Stimulated activated effector memory CD8-positive, alpha-beta T cell treated with anti-CD3 and anti-CD28 coated beads, Interleukin-12 subunit alpha, Interleukin-12 subunit beta, amount 100 ng/mL, for 72 hours (primary cell): ENCODE measurements at places on chromosomes 3 and 15.

DNA sequence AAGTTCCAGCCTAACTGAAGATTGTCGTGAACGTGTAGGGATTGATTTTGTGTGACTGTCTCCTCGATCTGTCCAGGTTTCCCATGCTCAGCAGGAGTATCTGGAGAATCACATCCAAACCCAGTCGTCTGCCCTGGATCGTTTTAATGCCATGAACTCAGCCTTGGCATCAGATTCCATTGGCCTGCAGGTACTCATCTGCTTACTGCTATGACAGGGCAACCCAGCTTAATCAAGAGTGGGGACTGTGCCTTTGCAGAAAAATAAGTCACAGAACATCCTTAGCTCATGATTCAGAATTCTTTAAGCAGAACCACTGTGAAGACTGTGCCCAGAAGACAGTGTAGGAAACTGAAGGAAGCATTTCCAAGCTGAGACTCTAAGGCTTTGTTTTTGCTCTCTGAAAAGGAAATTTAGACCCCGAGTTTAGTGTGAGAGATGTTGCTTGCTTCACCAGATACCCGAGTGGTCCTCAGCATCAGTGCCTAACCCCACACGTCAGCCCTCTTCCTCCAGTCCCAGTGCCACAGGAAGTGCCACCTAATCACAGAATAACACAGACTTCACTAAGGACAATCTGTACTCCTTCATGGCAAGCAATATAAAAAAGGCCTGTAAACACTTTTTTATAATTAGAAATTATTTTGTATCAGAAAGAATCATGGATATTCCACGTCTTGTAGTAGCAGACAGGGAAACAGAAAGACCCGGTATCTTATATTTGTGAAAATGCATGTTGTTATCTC lies 34.2 kb downstream of the MYZAP start:
- no peak for DNase-seq

- DNase-seq = no peak
These were observed 11.2 kb upstream of the SHC4 start for GRCh38 chr15:48974882-48975281.

- no peak for DNase-seq
These were observed 218.9 kb upstream of the RORA start for GRCh38 chr15:61447981-61448380.

DNA sequence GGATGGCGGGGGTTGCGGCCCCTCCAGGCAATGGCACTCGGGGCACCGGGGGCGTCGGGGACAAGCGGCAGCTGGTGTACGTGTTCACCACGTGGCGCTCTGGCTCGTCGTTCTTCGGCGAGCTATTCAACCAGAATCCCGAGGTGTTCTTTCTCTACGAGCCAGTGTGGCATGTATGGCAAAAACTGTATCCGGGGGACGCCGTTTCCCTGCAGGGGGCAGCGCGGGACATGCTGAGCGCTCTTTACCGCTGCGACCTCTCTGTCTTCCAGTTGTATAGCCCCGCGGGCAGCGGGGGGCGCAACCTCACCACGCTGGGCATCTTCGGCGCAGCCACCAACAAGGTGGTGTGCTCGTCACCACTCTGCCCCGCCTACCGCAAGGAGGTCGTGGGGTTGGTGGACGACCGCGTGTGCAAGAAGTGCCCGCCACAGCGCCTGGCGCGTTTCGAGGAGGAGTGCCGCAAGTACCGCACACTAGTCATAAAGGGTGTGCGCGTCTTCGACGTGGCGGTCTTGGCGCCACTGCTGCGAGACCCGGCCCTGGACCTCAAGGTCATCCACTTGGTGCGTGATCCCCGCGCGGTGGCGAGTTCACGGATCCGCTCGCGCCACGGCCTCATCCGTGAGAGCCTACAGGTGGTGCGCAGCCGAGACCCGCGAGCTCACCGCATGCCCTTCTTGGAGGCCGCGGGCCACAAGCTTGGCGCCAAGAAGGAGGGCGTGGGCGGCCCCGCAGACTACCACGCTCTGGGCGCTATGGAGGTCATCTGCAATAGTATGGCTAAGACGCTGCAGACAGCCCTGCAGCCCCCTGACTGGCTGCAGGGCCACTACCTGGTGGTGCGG lies 1.9 kb downstream of the CHST2 start:
- peak; percentile 20 for DNase-seq

- no peak for DNase-seq
These were observed 256.6 kb downstream of the CNTN3 start for GRCh38 chr3:74357881-74358280.

GRCh38 chr3:147373301-147373700 lies 33.0 kb downstream of the ZIC4 start:
- no peak for DNase-seq

GRCh38 chr3:30193625-30194044 lies 412.8 kb upstream of the TGFBR2 start:
- no peak for DNase-seq

DNA sequence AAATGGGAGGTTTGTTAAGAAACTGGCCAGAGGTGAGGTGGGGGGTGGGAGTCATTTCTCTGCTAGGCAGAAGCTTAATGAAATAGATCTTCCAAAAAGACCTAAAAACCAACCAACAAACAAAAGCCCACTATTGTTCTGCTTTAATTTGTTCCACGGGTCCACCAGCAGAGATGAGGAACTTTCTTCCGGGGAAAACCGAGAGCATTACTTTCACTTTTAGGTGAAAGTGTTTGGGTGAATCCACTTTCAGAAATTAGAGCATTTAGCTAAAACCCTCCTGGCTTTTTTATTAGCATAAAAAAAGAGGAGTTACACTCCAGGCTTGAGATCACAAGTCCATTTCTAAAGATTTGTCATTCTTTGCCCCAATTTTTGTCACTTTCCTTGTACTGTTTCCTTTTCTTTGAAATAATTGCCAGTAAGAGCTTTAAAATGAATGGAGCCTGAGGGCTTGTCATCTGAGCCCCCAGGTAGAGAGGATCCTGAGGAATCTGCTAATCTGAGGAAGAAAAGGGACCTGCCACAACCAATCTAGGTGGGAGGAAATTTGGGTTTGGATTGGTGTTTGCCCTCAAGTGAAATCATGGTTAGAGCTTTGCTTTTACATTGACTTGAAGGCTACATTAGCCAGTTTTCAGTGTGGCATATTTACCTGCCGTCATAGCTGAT lies 667.6 kb downstream of the NAALADL2 start:
- DNase-seq = no peak

- no peak for DNase-seq
These were observed 82.4 kb upstream of the VGLL4 start for GRCh38 chr3:11726146-11726545.

DNA sequence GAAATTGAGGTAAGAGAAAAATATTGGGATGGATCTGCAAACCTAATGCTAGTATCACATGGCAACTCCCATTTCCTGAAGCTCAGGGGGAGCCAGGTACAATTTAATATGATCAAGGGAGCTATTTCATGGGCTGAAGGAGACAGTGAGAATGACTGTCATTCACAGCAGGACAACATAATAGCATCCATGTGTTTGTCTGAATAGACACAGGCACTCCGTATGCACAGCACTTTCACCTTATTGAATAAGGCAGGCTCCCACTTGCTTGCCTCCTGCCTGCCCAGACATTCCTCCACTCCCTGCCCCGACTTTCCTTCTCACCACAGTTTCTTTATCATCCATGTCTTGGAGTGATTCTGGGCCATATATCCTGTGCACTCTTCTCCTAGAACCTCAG lies 156.6 kb upstream of the SLC24A5 start:
- no peak for DNase-seq

GRCh38 chr15:75350601-75351361 lies 3.9 kb downstream of the NEIL1 start:
- DNase-seq = no peak

- no peak for DNase-seq
These were observed 278.9 kb downstream of the ULK4 start for GRCh38 chr3:41682996-41683395.

GRCh38 chr3:59731943-59732342 lies 682.1 kb upstream of the CFAP20DC start:
- DNase-seq = no peak

DNA sequence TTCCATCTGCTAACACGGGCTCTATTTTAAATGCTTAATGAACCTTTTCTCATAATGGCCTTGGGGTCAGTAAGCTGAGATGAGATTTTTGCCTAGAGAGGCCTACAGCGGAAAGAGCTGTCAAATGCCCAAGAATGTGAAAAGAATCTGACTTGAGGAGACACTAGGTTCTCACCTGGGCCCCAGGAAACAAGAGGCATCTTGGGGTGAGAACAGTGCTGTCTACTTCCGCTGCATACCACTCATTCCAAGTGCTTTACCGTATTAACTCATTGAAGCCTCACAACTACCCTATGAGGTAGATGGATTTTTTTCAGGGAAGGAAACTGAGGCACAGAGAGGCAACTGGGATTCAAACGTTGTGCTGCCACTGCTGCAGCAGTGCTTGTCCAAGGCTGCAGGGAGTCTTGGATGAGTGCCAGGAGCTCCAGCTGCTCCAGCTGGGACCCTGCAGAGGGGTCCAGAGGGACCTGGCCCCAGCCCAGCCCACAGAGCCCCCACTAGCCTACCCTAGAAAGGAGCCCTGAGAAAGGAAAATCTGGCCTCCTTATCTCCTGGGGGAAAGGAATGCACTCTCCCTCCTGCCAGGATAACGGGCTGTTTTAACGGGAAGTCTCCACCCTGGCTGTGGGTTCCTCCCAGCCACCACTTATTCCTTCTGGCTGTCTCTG lies 68.4 kb downstream of the SLC12A8 start:
- DNase-seq = no peak

DNA sequence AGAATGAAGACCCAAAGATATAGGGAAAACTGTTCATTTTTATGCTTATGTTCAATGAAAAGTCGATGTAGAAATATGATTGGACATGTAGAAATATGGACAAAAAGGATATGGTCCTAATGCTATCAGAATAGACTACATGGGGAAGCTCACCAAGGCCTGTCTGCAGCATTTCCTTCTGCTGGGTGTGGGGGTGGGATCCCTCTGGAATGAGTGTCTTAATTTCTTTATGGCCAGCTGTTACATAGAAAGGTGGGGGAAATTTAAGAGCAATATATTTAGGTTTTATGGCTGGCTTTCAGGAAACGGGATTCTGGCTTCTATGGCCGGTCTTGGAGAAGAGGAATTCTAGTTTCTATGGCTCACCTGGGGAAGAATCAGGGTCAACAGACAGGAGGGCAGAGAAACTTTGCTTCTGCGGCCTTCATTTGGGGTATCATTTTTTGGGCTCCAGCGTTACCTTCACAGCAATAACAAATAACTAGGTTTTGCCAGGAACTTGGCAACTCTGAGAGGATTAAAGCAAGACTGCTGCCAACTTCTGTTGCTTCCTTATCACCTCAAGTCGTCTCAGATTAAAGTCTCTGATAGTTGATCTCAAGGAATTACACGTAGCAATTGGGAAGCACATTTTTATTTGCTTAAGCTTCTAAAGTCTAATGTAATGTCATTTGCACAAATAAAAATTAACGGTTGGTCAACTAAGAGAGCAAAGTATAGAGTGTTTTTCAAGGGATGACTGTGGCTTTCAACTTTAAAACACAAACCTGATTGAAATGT lies 57.0 kb upstream of the GATM start:
- no peak for DNase-seq

DNA sequence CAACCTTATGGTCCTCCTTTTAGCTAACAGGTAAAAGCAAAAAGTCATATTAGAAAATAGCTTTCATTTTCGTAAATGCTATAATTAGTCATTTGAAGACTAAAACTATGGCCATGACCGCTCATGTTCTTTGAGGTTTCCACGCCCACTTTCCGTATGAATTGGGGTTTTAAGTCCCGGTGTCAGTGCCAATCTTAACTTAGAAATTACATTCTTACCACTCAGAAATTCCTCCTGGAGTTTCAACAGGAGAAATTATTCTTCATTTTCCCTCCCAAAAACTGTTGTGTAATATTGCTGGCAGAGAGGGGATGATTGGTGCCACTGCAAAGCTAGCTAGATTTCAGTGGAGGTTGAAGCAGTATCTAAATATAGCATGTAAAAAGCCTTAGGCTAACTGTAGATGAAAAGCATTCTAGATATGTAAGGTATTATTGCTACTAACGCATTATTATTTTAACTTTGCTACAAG lies 71.0 kb upstream of the MDFIC2 start:
- no peak for DNase-seq

DNA sequence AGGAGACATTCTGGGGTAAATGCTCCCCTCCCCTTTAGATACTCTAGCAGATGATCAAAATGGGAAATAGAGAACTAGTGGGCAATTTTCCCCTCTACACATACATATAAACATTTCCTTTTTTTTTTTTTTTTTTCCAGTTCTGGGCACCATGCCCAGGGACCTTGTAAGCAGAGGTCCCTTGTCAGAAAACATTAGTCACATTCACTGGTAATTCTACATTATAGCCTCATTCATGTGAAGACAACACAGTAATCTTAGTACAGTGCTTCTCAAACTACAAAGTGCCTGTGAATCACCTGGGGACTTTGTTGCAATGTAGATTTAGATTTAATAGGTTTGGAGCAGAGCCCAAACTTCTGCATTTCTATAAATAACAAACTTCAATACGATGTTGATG lies 60.1 kb upstream of the ACTC1 start:
- DNase-seq = no peak

- no peak for DNase-seq
These were observed 32.1 kb upstream of the NTRK3 start for GRCh38 chr15:88288661-88289060.

DNA sequence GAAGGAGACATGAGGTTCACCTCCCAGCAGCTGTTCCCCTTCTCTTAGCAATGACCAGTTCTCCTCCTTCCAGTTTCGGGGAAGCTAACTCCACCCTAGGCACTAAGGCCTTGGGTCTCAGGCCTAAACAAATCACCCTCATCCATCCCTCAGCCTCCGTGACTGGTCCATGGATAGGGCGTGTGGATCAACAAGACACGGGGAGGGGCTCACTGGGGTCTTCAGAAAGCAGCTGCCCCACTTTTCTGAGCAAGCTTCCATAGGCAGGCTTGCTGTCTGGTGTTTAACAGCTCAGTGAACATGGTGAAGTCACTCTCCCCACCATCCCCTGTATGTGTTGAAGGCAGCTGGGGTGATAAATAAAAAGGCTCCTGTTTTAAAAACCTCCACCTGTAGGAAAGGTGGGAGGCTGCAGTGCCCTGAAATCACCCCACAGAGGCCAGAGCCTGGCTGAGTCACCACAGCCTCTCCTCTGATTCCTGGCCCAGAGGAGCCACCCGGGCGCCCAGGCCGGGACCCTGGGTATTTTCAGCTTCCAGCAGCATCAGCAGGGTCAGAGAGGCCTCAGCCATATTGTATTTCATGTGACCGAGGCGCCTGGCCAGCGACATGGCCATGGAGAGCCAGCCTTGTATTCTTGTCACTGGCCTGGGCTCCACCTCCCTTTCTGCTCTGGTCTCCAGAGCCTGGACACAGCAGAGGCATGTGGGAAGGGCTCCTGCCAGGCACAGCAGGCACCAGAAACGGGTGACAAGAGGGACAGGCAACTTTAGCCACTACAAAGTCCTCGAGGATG lies 60.3 kb upstream of the HERC1 start:
- DNase-seq = no peak

- DNase-seq = no peak
These were observed 1455.6 kb upstream of the GBE1 start for GRCh38 chr3:83216919-83217594.

DNA sequence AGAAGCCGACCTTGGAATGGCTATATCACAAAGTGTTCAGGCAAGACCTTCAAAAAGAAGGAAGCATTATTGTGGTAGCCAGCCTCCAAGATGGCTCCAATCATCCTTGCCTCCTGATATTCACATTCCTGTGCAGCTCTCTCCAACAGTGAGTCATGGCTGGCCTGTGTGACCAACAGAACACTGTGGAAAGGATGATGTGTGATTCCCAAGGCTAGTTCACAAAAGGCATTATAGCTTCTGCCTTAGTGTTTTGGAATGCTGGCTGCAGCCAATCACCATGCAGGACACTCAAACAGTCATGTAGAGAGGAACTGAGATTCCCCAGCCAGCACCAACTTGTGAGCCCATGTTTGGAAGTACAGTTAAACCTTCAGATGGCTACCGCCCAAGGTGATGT lies 102.6 kb downstream of the EFL1 start:
- no peak for DNase-seq

GRCh38 chr3:99410789-99411311 lies 227.5 kb upstream of the COL8A1 start:
- DNase-seq = no peak
